Naive thymus-derived CD4-positive, alpha-beta T cell (primary cell): ENCODE measurements at places on chromosomes 11 and 22.
A peak's percentile ranks its signal among the peaks of the same experiment; 100 is the strongest.

DNA sequence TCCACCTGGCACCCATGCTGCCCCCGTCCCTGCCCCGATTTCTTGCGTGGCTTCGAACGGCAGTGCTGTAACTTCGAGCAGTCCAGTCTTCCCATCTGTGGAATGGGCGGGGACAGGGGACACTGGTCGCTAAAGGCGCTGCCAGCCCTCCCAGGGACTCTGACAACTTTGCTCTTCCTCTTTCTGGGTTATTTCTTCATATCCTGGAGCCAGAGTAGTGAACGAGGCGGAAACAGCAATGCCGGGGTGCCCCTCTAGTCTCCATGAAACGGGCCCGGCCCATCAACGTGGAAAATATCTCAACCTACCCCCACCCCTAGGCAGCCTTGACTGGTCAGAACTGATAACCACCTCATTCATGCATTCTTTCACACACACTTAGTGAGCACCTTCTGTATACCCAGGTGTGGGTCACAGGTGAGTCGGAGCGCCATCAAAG is 42.8 kb downstream of the TRIOBP start:
- no peaks in the 10 kb centered on the region for H3K27me3 ChIP-seq
- no peaks in the 10 kb centered on the region for H3K4me1 ChIP-seq
- H3K4me3 ChIP-seq = no peak overlapping the region
- H3K36me3 ChIP-seq = no peaks in the 10 kb centered on the region

DNA sequence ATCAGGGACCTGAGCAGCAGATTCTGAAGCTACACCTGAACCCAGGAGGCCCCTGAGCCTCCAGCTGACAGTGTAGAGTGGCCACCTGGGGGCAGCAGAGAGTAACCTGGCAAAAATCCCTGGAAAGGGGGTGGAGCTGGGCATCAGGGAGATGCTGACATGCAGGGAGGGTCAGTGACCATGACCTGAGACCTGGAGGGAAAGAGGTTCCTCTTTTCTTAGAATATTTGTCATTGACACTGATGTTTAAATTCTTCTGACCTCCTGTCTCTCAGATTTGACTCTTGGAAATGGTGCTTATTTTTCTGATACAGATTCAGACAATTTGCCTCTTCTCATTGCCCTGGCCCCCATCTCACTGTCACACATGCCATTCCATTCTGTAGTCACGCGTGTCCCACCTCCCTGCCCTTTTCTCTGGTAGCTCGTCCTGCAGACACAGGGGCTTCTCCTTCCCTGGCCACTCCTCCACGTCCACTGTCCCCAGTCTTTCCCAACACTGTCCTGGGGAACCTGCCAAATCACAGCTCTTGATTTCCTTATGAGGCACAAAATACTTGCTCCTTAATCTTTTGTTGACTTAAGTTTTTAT is 117.2 kb upstream of the IGLL5 start:
- H3K4me3 ChIP-seq = no peak overlapping the region
- no peak overlapping the region for H3K27ac ChIP-seq
- no peaks in the 10 kb centered on the region for H3K4me1 ChIP-seq
- H3K36me3 ChIP-seq = no peaks in the 10 kb centered on the region
- DNase-seq = no peak
- no peaks in the 10 kb centered on the region for H3K27me3 ChIP-seq

DNA sequence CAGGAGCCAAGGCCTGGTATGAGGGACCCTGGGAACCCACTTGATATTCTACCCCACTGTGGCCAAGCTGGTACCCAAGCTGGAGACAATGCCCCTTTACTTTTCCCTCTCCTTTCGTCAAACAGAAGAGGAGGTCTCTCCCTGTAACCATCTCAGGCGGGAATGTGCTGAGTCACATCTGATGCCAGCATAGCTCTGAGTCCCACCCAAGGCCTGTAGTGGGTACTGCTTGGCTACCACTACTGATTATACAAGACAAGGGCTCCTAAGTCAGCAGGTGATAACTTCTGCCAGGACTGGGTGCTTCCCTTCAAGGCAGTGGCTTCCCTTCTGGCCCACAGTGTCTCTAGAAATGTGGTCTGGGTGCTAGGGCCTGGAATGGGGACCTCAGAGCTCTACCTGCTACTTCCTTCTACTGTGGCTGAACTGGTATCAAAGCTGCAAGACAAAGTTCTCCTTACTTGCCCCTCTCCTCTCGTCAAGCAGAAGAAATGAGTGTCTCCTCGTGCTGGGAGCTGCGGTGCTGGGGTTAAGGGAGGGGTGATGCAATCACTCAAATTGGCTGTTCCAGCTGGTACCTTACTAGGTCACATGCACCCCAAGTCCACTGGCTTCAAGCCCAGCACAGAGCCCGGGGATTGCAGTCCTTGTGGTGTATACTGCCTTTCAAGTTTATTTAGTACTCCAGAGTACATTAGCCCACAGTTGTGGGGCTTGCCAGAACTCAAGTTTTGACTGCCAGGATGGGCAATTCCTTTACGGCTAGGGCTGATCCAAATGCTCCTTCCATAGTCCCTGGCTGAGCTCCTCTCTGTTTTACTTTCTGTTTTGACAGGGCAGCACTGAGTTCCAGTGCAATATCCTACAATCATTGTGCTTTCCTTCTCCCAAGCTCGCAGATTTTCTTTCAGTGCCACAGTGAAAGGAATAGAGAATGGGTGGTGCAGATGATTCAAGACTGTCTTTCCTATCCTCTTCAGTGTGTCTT is 419.7 kb upstream of the CNTN5 start:
- no peak for DNase-seq
- H3K27me3 ChIP-seq = no peaks in the 10 kb centered on the region
- H3K36me3 ChIP-seq = no peaks in the 10 kb centered on the region
- H3K27ac ChIP-seq = no peak overlapping the region
- H3K4me3 ChIP-seq = no peak overlapping the region

GRCh38 chr11:90192869-90193582 is 29.8 kb downstream of the CHORDC1 start:
- no peaks in the 10 kb centered on the region for H3K27me3 ChIP-seq
- H3K4me3 ChIP-seq = no peak overlapping the region
- H3K27ac ChIP-seq = no peak overlapping the region
- no peaks in the 10 kb centered on the region for H3K36me3 ChIP-seq
- H3K4me1 ChIP-seq = no peaks in the 10 kb centered on the region
- DNase-seq = no peak

DNA sequence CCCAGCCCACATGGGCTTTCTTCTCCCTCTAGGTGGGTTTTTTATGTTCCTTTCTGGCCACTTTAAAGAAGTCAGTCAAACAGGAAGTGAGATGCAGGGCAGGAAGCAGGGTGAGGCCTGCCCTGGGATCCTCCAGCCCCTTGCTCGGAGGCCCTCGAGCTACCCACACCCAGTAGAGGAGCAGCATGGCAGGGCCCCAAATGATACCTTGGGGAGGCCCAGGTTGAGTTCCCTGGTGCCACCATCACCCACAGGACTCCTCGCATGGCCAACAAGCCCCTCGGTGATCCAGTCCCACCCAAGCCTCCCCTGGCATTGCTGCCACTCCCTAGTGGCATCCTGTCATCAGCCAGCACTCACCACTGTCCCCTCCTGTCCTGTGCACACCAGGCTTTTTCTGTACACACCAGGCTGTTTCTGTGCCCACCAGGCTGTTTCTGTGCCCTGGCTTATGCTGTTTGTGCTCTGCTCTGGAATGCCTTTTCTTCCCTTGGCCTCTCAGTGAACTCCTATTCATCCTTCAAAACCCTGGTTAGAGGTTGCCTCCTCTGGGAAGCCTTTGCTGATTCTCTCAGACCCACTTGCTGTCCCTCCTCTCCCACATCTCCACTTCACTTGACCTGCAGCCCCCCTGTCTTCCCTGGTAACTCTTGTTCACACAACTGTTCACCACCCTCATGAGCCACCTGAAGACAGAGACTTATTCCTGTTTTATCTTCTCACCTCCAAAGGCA is 3.1 kb upstream of the PTGDR2 start:
- DNase-seq = no peak
- peaks cover 7% of the 10 kb centered on the region for H3K4me1 ChIP-seq
- H3K27ac ChIP-seq = peak overlapping the region; percentile 14
- no peaks in the 10 kb centered on the region for H3K36me3 ChIP-seq
- no peaks in the 10 kb centered on the region for H3K27me3 ChIP-seq

DNA sequence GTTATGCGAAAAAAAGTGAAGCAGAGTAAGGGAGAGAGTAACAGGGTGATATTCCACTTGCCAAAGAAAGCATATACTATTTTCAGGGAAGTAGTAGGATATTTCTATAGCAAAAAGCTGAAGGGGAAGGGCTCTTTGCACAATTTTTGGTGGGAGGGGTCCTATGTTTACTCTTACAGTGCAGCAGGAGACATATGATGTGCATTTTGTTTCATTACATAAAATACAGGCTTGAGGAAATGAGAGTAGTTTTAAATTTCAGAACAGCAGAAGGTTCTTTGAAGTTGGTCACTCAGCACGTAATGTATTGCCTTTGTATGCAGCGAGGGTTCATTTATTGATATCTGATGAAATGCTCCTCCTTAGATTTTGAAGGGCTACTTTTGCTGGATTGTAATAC is 3.1 kb upstream of the PIK3IP1 start:
- H3K27me3 ChIP-seq = no peaks in the 10 kb centered on the region
- H3K4me3 ChIP-seq = no peak overlapping the region
- no peak for DNase-seq

DNA sequence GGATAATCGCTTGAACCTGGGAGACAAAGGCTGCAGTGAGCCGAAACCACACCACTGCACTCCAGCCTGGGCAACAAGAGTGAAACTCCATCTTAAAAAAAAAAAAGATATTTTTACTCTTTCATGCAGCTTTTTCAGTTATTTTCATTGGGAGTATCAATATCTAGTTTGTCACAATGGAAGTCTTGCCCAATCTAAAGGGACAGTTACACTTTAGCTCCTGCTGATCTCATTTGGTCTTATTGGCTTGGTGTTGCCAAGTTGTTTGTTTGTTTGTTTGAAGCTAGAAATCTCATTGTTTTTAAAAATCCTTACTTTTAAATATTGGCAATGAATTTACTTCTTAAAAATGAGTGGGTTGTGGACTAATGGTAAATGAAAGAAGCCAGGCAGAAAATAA is 24.7 kb downstream of the CEP295 start:
- no peak overlapping the region for H3K27ac ChIP-seq
- peaks cover 14% of the 10 kb centered on the region for H3K36me3 ChIP-seq
- no peak for DNase-seq
- H3K27me3 ChIP-seq = no peaks in the 10 kb centered on the region

DNA sequence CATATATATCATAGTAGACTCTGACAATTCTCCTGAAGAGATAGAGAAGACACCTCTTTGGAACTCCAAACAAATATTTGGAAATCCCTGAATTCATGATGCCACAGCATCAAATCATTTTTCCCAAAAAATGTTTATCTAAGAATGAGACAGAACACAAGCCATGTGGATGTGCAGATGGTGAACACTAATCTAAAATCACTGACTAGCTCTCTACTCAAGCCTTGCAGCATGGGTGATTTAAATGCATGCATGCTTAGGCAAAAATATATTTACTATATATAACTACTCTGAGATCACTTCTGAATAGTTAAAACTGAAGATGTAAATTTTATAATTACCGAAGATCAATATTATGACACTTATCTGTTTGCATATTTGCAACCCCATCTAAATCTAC is 289.9 kb downstream of the GUCY1A2 start:
- H3K27me3 ChIP-seq = no peaks in the 10 kb centered on the region
- no peaks in the 10 kb centered on the region for H3K36me3 ChIP-seq
- no peak overlapping the region for H3K4me3 ChIP-seq
- no peak for DNase-seq
